ENCODE measurements at places on chromosomes 6 and 20.
A peak's percentile ranks its signal among the peaks of the same experiment; 100 is the strongest.

DNA sequence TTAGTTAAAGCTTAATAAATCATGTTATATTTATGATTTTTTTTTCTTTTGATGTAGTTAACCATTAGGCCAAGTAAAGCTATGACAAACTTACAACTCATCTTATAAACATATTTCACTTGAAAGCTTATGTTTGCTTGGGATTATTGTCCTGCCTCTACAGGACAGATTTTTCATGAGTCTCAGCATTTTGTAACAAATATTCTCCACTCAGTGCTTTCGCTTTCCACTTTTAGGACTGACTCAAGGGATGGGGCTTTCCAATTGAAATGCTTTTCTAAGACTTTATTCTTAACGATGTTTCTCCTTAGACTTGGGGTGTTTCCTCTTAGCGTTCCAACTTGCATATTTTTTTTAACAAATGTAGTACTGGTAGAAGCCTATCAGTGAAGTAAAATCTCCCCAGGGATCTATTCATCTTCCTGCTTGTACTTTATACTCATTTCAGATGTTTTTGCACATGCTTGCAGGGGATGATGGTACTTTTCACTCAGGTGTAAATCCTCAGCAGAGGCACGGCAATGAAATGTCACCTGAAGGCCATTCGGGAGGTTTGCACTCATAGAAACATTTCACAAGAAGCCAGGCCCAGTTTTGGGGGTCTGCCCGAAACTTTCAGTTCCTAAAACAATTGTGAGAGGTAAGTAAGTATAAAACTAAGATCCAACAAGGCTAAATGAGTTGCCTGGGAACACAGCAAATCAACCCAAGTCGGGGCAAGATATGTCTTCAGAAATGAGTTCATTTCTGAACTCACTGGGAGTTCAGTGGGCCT is 298.1 kb upstream of the FOXQ1 start:
- DNase-seq: no peak

GRCh38 chr20:8213270-8213669 is 81.2 kb downstream of the PLCB1 start:
- no peak for DNase-seq

- no peak for DNase-seq
Observed at GRCh38 chr6:2950713-2951112, 20.7 kb downstream of the SERPINB6 start.

GRCh38 chr20:23340524-23340923 is 10.1 kb upstream of the NXT1 start:
- peak; percentile 79 for DNase-seq

DNA sequence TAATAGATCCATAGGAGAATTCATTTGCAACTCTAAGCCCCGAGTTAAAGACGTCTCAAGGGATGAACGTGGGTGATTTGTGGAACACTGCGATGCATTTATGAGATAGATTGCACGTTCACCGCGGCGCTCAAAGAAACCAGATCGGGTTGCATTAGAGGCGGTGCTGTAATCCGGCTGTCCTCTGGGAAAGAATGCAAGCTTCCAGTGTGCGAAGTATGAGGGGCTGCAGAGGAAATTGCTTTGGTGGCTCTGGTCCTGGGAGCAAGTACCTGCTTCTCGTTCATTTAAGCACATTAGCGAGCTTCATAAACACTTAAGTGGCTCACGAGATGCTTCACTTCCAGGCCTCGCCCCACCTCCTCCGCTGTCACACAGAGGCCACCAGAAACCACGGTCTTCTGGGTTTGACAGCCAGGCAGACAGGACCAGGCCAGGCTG is 182.3 kb downstream of the CDH4 start:
- DNase-seq: no peak

GRCh38 chr6:22115559-22115958 is 181.3 kb downstream of the PRL start:
- DNase-seq: no peak

- DNase-seq: peak; percentile 14
Observed at GRCh38 chr6:57017069-57017468, 29.4 kb upstream of the KIAA1586 start.

GRCh38 chr6:150761771-150762170 is 103.7 kb upstream of the MTHFD1L start:
- no peak for DNase-seq

DNA sequence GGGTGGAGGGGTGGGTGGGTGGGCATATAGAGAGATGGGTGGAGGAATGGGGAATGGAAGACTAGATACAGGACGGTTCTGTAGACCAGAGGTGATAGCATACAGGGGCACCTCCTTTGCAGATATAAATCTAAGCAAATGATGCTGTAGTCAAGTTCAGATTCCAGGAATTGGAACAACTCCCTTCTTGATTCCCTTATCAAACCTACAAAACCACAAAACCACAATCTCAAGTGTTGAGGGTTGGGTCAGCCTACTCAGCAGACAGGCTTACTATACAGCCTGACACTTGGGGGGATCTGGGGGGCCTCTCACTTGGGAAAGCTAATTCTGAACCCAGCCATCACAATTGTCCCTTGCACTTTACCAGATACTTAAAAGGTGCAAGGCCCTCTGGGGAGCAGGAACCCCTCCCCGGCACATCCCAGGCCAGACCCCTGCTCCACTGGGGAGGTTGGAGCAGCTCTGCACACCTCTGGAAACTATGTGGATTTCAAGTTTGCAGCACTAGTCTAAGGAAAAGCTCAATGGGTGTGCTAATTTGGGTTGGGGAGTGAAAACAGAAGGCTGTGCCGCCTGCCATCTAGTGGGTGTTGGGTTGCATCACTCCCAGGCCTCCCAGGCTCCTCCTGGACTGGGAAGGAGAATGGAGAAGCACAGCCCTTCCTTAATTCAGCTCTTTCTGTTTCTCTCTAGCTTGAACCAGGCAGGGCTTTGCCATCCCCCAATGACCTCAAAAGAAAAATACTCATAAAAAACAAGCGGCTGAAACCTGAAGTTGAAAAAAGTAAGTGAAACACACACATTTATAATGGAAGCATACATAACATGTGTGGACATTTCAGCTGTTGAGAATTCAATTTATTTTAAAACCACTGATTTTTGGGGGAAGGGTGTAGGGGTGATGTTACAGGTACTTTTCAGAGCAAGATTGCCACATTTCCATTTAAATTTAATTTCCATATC is 121.2 kb upstream of the LAMP5 start:
- DNase-seq: peak; percentile 79

DNA sequence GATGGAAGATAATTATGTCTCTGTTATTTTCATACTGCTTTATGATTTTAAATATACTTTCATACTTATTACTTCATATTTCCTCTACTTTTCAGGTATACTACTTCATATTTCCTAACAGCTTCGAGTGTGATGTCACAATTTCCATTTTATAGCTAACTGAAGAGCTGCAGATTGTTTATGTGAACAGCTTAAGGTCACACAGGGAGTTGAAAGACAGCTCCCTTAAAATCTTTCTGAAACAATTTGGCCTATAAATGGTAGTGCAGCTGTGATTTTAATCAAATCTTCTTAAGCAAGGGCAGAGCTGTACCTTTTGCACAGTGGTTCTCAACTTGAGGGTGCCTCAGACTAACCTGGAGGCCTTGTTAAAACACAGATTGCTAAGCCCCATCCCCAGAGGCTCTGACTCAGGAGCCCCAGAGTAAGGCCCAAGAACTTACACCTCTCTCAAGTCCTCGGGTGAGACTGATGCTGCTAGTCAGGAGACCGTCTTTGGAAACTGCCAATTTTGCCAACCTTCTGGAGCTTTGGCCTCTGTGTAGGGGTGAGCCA is 347.0 kb upstream of the HSF2 start:
- DNase-seq: peak; percentile 60

- DNase-seq: no peak
Observed at GRCh38 chr6:157865249-157865648, 42.2 kb downstream of the SNX9 start.

DNA sequence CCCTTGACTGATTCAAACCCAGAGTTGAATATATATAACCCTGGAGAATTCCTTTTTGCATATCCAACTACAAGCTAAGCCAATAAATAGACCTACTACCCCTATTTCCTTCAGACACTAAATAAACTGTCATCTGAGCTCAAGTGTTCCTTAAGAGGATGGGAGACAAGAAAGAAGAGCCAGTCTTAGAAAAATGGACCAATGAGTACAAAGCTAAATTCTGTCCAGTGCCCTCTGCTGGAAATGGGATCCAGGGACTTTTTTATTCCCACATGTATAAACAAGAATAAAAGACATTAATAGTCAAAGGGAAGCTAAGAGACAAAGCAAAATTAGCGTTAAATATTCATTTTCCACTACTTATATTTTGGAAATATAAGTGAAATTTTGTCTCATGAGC is 4.8 kb downstream of the PPP1R10 start:
- peak; percentile 44 for DNase-seq

GRCh38 chr20:62252342-62252966 is 14.1 kb downstream of the OSBPL2 start:
- DNase-seq: no peak

DNA sequence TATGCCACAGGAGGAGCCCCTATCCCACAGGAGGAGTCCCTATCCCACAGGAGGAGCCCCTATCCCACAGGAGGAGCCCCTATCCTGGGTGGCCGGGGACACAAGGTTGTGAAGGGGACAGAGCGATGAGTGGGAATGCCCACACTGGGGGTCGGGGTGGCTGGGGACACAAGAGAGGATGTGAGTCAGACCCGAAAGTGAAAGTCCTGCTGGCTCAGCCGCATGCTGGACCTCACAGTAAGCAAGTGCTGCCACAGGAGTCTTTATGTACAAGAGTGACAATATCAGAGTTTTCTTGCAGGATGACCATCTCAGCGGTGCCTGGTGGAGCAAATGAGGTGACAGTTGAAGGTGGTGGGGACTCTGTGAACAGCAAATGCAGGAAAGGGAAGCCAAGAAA is 93.7 kb downstream of the PSMB1 start:
- no peak for DNase-seq

GRCh38 chr6:69138148-69138547 is 503.1 kb downstream of the ADGRB3 start:
- no peak for DNase-seq

DNA sequence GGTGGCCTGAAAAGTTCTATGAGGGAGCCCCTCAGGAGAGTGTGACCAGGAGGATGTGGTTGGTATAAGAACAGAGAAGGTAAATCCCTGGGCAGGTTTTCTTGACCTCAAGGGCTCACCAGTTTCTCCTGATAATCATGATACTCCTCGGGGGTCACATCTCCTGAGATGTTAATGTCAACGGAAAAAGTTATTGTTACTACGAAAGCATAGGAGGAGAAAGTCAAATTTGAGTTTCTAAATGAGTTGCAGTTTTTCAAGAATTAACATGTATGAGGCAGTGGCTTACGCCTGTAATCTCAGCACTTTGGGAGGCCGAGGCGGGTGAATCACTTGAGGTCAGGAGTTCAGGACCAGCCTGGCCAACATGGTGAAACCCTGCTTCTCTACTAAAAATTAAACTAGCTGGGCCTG is 23.4 kb downstream of the MGME1 start:
- no peak for DNase-seq

DNA sequence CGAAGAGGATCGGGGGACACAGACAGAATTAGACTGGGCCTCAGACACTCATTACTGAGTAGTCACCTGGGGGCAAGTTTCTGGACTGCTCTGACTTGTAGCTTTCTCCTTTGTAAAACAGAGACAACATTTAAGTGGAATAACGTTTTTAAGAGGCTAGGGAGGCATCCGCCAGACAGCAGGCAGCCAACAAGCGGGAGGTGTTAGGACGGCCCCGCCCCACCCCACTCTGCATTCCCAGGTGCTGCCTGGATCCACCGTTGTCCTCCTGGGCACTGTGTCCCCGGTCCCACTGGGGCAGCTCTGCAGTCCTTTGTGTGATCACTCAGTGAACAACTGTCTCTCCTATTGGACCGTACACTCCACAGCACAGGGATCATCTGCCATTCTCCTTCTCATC is 113.8 kb downstream of the IRF4 start:
- DNase-seq: no peak

GRCh38 chr6:44805238-44805846 is 417.8 kb downstream of the CDC5L start:
- no peak for DNase-seq

- no peak for DNase-seq
Observed at GRCh38 chr6:10610289-10610688, 84.1 kb downstream of the C6orf52 start.

DNA sequence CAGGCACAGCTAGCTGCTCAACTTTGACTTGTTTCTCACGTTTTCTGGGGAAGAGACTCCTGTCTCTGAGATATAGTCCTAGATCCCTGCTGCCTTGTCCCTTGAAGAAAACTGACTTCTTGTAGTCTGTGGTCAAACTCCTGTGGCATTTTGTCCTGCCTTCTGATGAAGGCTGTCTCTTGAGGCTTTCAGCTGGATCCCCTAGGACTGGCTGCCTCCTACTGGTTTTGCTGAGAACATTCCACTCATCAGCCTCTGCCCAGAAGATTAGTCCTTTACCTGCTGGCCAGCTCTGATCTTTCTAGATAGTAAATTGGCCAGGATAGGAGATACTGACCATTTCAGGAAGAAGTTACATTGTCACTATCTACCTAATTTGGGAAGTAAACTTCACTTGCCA is 71.9 kb upstream of the CNR1 start:
- DNase-seq: peak; percentile 45

GRCh38 chr20:3452690-3453089 is 18.1 kb upstream of the ATRN start:
- DNase-seq: no peak

DNA sequence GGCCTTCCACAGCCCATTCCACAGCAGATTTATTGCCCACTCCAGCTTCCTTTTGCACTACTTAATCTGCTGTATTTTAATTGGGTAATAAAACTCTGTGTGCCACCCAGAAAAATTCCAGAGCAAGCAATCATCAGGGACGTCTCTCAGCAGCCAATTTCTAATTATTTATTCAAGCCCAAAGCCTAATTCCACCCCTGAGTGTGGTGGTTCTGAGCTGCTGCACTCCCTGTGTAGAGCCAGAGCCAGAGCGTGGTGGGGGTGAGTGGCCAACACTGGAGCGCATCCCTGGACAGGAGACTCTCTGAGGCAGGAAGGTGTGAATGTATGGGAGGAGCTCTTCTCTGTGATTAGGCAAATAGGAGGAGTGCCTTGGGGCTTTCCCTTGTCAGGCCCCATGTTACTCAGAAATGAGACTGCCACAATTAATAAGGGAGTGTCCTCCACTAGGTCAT is 66.1 kb downstream of the CD24 start:
- DNase-seq: no peak

DNA sequence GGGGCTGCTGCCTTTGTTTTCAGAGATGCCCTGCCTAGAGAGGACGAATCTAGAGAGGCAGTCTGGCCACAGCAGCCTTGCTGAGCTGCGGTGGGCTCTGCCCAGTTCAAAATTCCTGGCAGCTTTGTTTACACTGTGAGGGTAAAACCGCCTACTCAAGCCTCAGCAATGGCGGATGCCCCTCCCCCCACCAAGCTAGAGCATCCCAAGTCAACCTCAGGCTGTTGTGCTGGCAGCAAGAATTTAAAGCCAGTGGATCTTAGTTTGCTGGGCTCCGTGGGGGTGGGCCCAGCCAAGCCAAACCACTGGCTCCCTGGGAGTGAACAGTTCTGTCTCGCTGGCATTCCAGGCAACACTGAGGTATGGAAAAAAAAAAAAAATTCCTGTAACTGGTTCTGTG is 970.9 kb downstream of the TBC1D32 start:
- no peak for DNase-seq

DNA sequence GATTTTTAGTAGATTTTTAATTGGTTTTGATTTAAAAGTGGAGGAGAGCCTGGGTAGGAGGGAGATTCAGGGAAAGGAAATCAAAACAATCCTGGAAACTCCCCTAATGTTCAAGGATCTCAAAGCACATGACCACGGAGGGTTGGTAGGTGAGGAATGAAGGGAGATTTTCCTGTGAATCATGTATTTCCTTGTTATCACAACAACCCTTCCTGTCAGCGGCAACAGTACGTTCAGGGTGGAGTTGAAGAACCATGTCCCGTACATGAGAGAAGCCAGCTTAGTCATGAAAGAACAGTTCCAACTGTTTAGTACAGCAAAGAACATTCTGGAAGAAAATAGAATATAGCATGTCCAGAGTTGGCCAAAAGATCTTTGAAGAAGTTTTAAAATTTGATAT is 79.4 kb upstream of the SCAF8 start:
- no peak for DNase-seq
